ENCODE measurements at places on chromosomes 1 and 21. TPM values are rescaled to one million over a fixed set of nuclear protein-coding genes. Genes with fewer than 3 reads are reported as not detected.

Gene IGSF21
- polyA plus RNA-seq: not detected

Gene RAB7B
- polyA plus RNA-seq: 0.07 TPM

Gene ACADM
- polyA plus RNA-seq: 32.8 TPM

GRCh38 chr21:16047904-16048303, 318.1 kb downstream of the USP25 start:
- no peak for DNase-seq

GRCh38 chr1:207311888-207312603, 9.4 kb upstream of the CD55 start:
- no peak for DNase-seq

- DNase-seq: no peak
Measured at GRCh38 chr21:39120876-39121599, 62.2 kb downstream of the PSMG1 start.

GRCh38 chr1:200888349-200888838, 6.3 kb upstream of the INAVA start:
- peak; percentile 82 for DNase-seq

GRCh38 chr1:117537291-117537920, 68.4 kb upstream of the TENT5C start:
- DNase-seq: no peak

DNA sequence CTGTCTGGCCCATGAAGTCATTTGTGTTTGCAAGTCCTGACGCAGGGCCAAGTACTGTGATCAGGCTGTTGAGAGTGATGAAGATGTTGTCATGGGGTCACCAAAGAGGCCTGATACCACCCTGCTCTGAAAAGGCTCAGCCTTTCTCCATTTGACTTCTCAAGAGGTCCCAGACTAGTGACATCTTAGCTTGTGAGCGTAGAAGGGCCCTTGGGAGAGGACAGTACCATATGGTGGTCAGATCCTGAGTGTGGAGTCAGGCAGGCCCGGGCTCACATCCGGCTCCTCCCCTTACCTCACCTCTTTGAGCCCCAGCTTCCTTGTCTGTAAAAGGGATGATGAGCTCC, 29.6 kb downstream of the SERINC2 start:
- no peak for DNase-seq
